Activated CD4-positive, alpha-beta T cell treated with anti-CD3 and anti-CD28 coated beads, Interleukin-2, Interleukin-4, amounts not matched to agents 100 ng/mL and 50 ng/mL, durations not matched to agents 16 hours and 8 hours (primary cell): ENCODE measurements at places on chromosomes 6 and 20.

DNA sequence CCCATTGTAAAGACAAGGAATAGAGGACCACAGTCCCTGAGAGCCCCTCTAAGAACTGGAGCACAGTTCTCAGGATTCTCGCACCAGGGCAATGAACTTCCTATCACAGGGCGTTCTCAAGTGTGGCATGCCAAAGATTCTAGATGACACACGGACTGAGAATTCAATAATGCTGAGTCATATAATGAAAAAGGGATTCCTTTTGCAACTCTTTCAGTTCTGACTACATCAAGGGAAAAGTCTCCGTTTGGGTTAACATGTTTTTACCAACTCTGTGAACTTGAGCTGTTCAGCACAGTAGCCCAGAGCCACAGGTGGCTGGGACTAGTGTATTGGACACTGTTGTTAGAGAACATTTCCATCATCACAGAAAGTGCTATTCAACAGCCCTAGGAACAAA is 3.4 kb downstream of the MED20 start:
- DNase-seq = peak; percentile 56

DNA sequence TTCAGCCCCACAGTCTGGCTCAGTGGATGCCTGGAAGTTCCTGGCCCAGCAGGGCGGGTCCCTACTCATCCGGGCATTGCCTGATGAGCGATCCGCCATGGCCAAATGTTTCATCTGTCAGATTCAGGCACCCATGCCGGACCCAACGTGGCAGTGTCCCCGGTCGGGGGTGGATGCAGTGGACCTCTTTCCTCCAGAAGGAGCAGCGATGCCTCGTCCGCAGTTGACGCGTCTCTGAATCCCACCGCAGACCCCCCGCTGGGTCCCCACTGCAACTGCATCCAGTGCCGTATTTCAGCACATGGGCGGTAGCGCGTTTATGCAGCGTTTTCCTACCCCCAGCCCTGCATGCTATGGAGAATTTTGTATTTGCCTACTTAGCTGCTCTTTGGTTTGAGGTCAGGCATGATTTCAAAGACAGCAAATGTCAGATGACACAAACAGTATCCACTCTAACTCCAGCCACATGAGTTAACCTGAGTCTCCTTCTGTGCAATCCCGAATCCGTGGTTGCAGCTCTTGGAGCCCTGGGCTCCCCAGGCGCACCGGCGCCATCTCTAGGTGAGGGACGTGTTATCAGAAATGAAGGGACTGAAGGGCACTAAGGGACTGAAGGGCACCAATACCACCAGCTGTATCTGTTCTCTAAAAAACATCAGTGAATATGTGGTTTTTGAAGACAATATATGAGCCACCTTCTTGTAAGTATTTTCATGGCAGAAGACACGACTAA is 72.6 kb upstream of the THBS2 start:
- DNase-seq = no peak

DNA sequence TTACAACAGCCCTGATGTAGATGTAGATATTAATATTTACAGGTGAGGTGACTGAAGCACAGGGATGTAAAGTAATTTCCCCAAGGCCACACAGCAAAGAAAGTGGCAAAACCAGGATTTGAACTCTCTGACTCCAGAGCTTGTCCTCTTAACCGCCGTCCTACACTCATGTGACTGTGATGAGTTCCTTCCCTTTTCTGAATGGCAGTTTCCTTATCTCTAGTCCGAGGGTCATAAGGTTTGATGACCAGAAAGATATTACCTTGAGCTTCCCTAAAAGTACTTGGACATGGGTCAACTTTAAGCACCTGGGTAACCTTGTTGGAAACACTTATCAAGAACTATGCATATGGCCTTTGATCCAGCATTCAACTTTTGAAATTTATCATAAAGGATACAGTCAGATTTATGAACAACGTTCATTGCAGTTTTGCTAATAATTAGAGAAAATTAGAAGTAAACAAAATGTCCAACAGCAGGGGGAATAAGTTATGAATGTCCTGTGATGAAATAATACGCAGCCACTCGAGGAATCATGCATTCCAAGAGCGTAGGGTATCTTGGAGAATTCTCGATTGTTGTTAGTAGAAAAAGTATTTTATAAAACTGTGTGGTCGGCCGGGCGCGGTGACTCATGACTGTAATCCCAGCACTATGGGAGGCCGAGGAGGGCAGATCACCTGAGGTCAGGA is 2.3 kb upstream of the TLDC2 start:
- DNase-seq = no peak

- no peak for DNase-seq
Observed at GRCh38 chr6:16928387-16928786, 167.1 kb upstream of the ATXN1 start.

- no peak for DNase-seq
Observed at GRCh38 chr6:115898246-115898645, 162.4 kb downstream of the FRK start.

- DNase-seq = peak; percentile 66
Observed at GRCh38 chr6:143549221-143549948, 37.9 kb upstream of the FUCA2 start.
